ENCODE measurements at places on chromosomes 5 and 9.

GRCh38 chr9:70106571-70106970, 62.9 kb downstream of the MAMDC2 start:
- DNase-seq, result no peak

GRCh38 chr5:121366515-121366914, 485.2 kb upstream of the FTMT start:
- DNase-seq, result no peak

DNA sequence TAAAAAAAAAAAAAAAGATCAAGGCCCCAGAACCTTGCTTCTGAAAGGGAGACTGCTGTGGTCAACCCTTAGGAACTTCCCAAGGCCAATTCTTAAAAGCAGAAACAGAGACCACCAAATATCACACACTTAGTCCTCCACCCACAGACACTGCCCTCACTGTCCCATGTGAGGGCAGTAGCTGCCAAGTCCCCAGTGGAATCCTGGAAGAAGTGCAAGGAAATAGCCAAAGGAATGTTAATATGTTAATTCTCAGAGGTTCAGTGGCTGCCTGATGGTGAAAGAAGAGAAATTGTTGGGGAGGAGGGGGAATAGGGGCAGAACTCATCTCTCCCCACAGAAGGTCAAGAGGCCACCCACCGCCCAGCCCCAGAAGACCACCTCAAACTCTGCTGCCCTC, 23.1 kb downstream of the FSTL4 start:
- no peak for DNase-seq

- no peak for DNase-seq
Measured at GRCh38 chr5:129069292-129069691, 25.3 kb upstream of the ISOC1 start.

GRCh38 chr9:97319395-97319794, 11.9 kb downstream of the CCDC180 start:
- no peak for DNase-seq

DNA sequence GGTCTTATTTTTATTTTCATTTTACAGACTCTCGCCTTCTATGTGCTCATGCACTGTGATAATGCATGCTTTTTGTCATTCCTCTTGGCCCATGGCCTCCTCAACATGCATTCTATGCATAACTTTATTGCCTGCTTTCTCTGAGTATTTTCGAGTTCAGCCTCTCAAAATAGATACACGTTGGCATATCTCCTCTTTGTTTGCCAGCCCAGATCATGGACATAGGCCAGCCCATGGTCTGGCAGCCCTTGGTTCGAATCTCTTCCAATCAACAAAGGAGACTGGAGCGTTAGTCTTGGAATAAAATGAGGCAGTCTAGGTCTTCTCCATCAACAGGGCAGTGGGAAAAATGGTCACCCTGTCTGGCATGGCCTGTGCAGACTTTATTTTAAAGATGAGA, 279.5 kb upstream of the ADAMTS16 start:
- DNase-seq, result no peak

DNA sequence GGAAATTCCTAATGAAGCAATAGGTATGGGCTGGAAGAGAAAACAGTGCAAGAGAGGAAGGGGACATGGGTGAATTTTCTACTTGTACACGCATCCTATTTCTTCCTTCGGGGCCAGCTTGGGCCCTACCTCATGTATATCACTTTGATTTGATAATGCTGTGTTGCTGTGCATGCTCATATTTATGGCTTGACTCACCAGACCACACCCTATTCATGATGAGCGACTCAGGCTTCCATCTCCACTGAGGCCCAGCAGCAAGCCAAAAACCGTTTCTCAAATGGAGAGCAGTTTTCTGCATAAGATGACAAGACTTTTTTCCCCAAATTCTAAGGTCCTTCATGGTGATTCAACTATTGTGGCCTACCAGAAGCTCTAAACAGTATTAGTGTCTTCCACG, 2039.1 kb upstream of the CDH9 start:
- DNase-seq, result no peak

GRCh38 chr5:17219469-17219868, 2.0 kb downstream of the BASP1 start:
- no peak for DNase-seq

GRCh38 chr5:138610918-138611677, 35.9 kb upstream of the HSPA9 start:
- DNase-seq, result no peak

GRCh38 chr5:138706655-138707480, 46.4 kb upstream of the CTNNA1 start:
- DNase-seq, result no peak

DNA sequence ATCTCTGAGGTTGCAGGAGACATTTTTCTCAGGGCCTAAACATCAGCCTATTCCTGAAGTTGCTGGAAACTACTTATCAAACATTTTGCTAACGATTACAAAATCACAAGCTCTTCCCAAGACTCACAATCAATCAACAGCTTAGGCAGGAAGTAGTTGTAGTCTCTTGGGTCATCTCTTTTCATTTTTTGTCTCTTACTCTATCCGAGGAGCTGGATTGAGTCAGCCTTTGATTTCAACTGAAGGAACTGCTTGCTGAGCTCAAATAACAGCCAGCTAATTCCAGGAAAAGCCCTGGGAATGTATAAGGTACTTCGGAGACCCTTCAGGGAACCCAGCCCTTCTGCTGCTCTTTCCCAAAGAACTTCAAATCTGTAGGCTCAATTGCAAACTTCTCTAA, 398.9 kb downstream of the PLK2 start:
- DNase-seq, result no peak

GRCh38 chr9:101432171-101432570, 3.4 kb downstream of the ALDOB start:
- DNase-seq, result no peak

GRCh38 chr5:73284220-73284795, 111.3 kb downstream of the TMEM174 start:
- DNase-seq, result no peak

DNA sequence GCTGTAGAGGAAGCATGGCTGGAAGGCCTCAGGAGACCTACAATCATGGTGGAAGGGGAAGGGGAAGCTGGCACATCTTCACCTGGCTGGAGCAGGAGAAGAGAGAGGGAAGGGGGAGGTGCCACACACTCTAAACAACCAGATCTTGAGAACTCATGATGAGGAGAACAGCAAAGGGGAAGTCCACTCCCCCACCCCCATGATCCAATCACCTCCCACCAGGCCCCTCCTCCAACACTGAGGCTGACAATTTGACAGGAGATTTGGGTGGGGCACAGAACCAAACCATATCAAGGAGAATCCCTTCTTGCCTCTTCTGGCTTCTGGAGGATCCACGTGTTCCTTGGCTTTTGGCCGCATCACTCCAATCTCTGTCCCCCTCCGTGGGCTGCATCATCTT, 13.1 kb upstream of the CMBL start:
- no peak for DNase-seq

- no peak for DNase-seq
Measured at GRCh38 chr5:138932171-138932810, 57.2 kb upstream of the LRRTM2 start.

GRCh38 chr5:142197781-142198180, 89.2 kb downstream of the NDFIP1 start:
- DNase-seq, result no peak

DNA sequence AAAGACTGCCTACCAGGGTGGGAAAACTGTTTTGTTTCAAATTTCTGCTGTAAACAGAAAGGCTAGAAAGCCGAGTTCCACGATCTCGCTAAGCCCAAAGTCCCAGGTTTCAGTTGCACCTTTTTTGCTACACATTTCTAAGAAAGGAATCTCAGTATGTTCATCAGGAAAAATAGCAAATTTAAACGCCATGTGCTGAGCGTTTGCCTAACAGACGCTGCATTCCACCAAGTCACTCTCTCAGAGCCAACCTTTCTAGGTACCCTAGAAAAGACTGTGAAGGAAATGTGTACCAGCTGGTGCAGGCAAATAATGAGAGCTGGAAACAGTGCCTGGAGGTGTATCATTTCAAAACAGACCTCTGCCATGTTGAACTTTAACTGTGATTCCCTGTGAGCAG, 71.8 kb downstream of the FRMD3 start:
- no peak for DNase-seq

- DNase-seq, result no peak
Measured at GRCh38 chr5:53917095-53917494, 356.7 kb downstream of the NDUFS4 start.

- DNase-seq, result no peak
Measured at GRCh38 chr5:109454731-109455505, 45.1 kb upstream of the PJA2 start.

DNA sequence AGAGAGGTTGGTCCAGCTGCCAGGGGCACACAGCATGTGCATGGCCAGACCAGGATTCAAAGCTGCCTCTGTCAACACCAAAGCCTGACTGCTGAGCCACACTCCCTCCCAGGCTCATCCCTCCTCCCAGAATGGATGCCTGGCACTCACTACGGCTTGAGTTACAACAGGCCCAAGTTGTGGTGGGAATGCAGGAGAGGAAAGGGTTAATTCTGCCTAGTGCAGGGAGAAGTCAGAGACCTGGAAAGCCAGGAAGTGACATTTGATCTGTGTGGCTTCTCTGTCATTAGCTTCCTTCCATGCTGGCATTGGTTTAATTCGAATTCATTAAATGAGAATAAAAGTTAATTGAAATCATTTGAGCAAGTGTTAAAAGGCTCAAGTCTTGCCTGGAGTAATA, 150.0 kb downstream of the NSG2 start:
- DNase-seq, result no peak

DNA sequence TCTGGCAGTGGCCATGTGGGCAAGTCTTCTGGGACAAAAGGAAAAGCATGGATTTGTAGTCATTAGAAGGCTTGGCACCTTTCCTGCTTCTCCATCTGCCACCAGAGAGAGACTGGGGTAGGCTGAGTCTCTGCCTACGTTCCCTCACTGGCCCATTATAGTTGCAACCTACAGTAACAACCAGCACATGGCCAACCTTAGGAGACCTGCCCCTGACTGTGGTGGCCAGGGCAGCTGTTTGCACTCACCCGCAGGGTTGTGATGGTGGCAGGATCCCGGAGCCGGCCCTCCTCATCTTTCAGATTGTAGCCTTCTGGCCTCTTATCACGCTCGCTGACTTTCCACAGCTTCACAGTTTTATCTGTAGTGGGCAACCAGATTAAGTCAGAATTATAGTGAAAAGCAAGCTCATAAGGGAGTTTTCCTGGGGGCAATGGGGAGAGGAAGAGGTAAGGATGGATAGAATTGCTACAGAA, 174.9 kb upstream of the GPR151 start:
- DNase-seq, result no peak

DNA sequence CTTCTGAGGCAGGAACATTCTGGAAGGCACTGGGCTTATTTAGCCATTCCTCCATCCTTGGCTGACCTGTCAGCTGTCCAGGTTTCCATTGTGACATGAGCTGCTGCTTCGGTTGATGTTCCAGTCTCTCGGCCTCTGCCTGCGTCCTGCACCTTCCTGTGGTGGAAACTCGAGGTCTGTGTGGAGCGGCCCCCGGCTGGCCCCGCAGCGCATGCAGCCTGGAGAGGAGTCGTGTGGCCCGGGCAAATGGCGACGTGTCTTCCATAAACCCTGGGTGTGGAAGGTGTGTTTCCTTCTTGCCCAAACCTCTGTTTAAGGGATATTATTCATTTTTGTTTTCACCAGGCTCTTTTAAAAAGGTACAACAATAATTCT, 36.5 kb upstream of the SLC9A3 start:
- DNase-seq, result no peak

- DNase-seq, result no peak
Measured at GRCh38 chr9:20508242-20508641, 114.1 kb downstream of the MLLT3 start.

- no peak for DNase-seq
Measured at GRCh38 chr5:112014783-112015395, 257.9 kb upstream of the NREP start.

GRCh38 chr5:179964015-179964414, 56.3 kb upstream of the TBC1D9B start:
- no peak for DNase-seq

GRCh38 chr9:113598883-113599282, 135.4 kb downstream of the RGS3 start:
- DNase-seq, result no peak

DNA sequence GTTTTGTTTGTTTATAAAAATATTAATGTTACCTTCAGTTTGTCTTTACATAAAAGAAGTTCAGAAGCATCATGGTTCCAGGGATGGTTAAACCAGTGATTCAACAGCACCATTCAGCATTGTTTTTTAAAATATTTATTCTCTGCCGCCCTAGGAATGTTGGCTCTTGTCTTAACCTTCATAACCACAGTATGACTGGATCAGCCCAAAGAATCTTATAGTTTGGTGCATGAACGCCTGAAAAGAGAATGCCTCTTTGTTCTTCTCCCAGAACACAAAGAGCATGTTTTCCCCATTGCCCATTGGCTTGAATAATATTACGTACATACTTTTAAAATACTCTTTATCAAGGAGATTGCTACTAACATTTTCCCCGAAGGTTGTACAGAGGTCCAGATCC, 413.4 kb downstream of the ANXA1 start:
- DNase-seq, result no peak

DNA sequence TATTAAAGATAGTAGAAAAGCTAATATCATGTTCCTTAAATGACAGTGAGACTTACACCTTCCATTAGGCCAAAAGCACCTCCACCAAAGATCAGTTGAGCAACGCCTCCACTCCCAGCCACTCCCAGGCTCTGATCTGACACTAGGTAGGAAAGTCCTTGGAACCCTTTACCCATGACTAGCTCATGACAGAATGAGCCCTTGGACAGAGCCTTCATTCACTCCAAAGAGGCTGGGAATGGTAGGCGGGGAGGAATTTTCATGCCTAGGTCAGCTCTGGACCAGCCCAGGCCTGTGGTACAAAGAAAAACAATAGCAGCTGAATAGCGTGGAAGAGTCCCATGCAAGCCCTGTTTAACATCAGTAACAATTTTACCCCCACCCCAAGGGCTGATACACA, 493.7 kb downstream of the NR2F1-AS1 start:
- DNase-seq, result no peak

DNA sequence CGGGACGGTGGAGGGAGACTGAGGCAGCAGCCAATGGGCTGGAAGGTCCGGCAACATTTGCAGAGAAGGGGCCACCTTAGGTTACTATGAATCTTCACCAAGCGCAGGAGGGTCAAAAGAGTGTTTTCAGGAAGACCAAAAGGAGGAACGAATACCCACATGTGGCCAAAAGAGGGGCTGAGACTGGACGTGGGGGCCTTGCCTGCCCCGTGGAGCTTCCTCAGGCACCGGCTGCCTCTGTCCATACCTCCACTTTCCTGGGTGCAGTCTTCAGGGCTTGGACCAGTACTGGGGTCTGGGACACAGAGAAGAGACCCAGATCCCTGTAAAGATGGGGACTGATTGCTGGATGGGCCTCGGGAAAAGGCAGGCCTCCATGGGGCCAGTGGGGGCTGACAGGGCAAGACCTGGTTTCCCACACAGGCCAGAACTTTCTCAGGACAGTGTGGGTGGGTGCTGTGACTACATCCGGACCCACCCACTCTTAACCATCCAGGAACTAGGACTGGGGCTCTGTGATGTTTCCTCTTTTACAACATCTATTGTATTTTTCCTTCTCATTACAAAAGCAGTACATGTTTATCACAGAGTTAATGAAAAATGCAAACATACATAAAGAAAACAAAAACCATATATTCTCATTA, 294.7 kb downstream of the ZSWIM6 start:
- DNase-seq, result no peak

- DNase-seq, result no peak
Measured at GRCh38 chr5:34734326-34734725, 78.2 kb downstream of the RAI14 start.

- DNase-seq, result no peak
Measured at GRCh38 chr5:8288897-8289516, 420.1 kb downstream of the MTRR start.
